ENCODE measurements at places on chromosomes 3 and 15.

DNA sequence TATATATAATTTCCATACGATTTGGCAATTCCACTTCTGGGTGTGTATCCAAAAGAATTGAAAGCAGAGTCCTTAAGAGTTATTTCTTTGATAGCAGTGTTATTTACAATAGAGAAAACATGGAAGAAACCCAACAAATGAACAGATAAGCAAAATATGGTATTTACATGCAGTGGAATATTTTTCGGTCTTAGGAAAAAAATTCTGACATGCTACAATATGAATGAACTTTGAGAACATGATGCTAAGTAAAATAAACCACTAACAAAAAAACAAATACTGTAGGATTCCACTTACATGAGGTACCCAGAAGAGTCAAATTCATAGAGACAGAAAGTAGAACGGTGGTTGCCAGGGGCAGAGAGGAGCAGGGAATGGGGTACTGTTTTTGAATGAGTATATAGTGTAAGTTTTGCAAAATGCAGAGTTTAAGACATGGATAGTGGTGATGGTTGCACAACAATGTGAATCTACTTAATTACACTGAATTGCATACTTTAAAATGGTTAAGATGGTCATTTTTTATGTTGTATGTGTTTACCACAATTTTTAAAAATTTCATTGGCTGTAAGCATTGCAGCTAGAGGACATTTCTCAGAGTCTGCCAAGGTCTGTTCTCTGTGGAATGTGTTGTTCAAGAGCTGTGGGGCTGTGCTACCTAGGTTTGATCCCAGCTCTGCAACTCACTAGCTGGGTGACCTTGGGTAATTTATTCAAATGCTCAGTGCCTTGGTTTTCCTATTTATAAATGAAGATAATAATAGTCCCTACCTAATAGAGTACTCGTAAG, 122.1 kb downstream of the MEX3B start:
- DNase-seq: no peak

- DNase-seq: no peak
Observed at GRCh38 chr3:108404368-108404767, 106.0 kb downstream of the MYH15 start.

DNA sequence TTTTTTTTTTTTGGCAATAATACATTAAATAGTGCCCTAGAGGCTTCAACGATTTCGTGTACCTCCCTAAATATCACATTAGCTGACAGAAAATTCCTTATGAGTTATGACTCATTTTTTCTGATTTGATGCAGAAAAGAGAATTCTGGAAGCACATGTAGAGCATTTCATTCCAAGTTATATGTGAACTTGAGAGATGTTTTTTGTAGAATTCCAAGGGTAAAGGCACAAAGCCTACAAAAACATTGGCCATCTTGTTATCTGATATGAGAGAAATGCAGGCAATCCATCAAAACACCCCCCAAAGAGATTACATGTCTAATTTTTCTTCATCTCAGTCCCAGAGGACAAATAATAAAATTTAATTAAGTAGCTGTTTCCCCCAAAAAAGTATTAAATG, 6.7 kb upstream of the PFN2 start:
- DNase-seq: no peak

- no peak for DNase-seq
Observed at GRCh38 chr3:152151216-152151876, 117.4 kb upstream of the MBNL1 start.

DNA sequence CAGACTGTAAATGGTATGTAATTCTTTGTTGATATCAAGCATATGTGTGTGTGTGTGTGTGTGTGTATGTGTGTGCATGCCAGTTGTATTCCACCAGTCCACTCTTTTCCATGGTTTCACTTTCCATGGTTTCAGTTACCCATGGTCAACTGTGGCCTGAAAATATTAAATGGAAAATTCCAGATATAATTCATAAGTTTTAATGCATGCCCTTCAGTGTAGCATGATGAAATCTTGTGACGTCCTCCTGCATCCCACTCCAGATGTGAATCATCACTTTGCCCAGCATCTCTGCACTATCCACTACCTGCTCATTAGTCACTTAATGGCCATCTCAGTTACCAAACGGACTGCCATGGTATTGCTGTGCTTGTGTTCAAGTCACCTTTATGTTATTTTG, 215.9 kb downstream of the GBE1 start:
- DNase-seq: no peak

DNA sequence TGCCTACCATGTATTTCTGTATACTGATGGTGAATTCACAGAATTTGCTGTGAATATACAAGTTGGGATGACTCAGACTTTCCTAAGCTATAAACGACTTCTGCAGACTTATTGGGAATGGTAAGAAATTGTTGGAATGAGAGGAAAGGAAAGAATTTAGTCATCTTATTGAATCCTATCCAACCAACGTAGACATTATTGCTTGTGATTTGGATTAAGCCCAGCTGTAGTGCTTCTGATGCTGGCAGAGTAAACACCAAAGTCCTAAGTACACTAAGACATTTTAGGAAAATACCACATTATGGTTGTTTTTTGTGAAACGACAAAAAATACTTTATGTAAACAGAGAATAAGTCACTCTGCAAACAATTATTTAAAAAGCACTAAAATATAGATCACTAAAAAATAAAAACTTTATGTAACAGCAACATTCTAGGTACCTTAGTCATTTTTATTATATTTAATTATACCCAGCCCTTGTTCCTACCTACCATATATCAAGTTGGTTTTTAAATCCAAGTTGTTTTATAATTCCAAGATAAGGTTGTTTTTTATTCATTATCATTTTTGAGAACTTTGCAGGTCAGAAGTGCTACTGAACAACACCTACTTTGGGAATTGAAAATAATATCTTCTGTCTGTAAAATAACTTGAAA, 99.2 kb upstream of the MLF1 start:
- DNase-seq: peak; percentile 8

DNA sequence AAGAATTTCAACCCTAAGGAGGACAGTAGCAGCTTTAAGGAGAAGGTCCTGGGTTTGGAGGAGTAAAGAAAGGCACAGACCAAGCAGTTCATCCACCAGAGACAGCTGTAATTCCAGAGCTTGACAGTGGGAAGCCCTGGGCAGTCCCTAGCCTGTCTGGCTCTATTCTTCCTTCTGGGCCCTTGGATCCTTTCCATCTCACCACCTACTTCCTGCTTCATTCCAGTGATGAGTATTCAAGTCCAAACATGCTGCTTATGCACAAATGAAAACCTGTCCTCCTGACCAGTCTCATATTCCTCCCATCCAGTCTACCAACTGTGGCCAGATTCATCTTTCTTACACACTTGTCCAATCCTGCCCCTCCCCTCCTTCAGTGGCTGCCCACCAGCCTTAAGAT, 171.4 kb downstream of the CNTN3 start:
- DNase-seq: no peak

DNA sequence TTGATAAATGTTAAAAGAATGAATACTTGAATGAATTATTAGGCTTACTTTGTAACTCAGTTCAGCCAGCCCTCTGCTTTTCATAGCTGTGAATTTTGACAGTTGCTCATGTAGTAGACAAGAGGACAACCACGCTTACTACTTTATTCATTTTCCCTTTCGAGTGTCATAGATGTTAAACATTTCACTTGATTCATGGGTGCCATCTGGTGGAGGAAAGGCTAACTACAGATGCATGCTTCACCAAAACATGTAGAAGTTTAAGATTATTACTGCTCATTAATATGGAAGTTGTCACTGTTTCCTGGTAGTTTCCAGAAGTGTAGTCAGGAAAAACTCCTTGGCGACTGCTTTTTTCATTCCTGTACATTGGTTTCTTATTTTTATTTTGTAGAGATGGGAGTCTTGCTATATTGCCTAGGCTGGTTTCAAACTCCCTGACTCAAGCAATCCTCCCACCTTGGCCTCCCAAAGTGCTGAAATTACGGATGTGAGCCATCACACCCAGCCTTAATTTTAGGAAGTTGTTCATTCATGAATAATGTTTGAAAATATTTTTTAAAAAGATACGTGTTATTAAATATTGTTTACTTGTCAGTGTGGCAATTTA, 163.2 kb downstream of the B3GALNT1 start:
- DNase-seq: peak; percentile 80

DNA sequence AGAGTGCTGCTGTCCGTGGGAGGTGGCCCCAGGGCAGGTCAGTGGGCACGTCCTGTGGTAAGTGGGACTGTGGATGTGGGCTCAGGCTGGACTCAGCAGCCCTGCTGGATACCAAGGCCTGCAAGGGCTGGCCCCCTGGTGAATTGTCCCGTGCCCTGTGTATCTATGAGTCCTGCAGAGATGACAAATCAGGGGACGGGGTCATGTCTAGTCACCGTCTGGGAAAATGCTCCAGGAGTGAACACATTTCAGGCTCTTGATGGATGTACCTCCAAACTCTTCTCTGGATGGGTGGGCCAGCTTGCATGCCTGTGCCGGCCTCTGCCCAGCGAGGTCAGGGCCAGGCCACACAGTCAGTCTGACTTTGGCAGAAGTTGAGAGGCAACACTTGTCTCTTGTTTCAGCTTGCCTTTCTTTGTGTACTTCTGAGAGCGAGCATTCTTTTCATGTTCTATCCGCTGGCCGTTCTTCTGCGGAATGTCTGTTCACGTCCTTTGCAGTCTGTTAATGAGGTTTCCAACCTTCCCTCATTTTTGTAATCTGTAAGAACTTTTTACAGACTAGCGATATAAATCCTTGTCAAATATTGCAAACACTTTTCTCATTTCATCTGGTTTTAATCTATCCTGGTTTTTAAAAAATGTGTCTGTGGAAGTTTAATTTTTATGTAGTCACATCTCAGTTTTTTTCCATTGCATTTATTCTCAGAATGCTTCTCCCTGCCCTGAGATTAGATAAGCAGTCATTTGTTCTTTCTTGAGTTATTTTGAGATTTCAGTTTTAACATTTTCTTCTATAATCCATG, 11.4 kb upstream of the STAB1 start:
- DNase-seq: no peak

DNA sequence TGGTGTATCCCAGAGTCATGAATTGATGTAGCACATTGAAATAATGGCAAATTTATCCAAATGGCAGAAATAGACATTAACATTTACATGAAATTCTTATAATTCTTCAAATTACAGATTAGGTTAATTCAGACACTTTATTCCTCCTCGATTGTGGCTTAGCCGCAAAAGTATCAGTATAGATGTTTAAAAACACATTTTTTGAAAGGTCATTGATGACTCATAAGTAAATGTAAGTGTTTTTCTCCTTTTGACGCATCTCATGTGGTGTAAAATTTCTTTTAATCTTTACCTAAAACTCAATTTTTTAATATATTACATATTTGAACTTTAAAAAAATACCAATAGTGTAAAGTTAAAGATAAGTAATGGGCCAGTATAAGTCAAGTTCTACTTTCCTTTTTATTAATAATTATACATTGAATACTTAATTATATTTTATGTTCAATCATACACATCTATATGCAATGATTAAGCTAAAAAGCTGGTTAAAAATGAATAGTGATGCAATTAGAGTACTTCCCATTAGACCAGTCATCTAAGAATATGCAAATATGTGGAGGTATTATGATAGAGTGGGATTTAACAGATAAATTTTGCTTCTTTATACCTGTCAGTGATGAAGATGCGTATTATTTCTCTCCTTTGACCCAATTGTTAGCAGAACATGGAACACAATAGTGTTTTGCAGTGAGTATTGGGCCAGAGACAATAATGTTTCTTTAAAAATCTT, 678.1 kb upstream of the DPPA4 start:
- no peak for DNase-seq

GRCh38 chr3:14598143-14598569, 53.4 kb upstream of the CCDC174 start:
- peak; percentile 49 for DNase-seq

- DNase-seq: no peak
Observed at GRCh38 chr3:120767106-120767505, 24.6 kb downstream of the GTF2E1 start.

- DNase-seq: no peak
Observed at GRCh38 chr15:99986297-99987118, 253.3 kb upstream of the LYSMD4 start.

DNA sequence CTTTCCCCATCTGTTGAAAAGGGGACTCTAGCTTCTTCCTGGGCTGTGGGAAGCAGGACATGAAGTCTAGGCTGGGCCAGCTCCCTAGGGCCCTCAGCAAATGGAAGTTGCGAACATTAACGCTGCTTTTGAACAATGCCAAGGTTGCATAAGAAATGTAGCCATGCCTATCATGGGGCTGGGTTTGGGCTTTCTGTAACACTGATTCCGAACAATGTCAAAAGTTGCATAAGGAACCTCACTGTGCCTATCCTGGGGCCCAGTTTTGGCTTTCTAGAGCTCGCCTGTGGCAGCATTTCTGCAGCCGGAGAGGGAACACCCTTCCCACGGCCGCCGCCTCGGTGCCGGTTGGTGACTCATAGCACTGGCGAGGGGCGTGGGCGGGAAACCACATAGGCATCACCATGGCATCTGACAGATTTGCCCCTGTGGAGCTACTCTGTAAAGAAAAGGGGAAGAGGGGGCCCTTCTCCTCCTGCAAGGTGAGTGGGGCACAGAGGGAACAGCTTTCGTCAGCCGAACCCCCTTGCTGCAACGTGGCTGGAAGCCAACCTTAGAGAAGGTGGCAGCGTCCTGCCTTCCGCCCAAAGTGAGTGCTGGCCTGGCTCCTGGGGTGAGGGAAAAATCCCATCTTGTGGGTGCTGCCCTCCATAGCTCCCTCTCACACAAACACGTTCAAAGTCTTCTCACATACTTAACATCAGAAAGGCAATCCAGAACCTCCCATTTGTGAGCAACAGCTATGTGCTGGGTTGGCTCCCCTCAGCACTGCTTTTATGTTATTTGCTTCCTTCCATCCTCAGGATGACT, 46.6 kb upstream of the ATP2B2 start:
- DNase-seq: peak; percentile 92

- DNase-seq: no peak
Observed at GRCh38 chr3:122789585-122790273, 3.9 kb downstream of the HSPBAP1 start.

DNA sequence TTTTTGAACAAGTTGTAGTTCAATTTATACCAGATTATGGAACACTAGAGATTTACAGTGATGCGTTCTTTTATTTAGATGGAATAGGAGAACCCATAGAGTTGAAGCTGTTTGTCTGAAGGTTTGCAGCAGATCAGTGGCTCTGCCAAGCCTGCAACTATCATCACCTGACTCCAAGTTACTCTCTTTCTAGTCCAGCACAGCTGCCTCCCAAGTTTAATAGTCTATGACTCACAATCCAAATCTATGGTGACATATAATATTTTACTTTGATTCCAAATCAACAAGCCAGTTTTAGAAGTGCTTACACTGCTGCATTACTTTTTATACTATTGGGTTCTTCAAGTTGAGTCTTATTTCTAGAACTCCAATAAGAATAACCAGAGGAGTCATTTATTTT, 400.4 kb downstream of the LPP start:
- no peak for DNase-seq

- no peak for DNase-seq
Observed at GRCh38 chr3:74271541-74271940, 342.9 kb downstream of the CNTN3 start.

- DNase-seq: no peak
Observed at GRCh38 chr3:33433843-33434242, 6.4 kb downstream of the UBP1 start.

GRCh38 chr3:131390331-131390730, 8.8 kb downstream of the NUDT16 start:
- DNase-seq: no peak
